ENCODE measurements at places on chromosomes 1 and 21.
A peak's percentile ranks its signal among the peaks of the same experiment; 100 is the strongest.

DNA sequence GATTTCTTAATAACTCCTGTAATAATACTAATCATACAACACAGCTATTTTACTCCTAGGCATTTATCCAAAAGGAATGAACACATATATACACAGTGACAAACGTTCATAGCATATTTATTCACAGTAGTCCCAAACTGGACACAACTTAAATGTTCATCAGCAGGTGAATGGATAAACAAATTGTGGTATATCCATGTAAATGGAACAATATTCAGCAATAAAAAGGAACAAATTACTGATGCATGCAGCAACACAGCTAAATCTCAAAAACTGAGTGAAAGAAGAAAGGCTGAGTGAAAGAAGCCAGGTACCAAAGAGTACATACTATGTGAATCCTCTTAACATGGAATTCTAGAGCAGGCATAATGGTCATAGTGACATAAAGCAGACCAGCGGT lies 242.7 kb upstream of the USP24 start:
- no peak for DNase-seq

- DNase-seq = no peak
Measured at GRCh38 chr1:105102371-105102770, 1352.7 kb downstream of the AMY1C start.

- DNase-seq = no peak
Measured at GRCh38 chr1:231665726-231666125, 39.1 kb downstream of the DISC1 start.

- DNase-seq = no peak
Measured at GRCh38 chr1:229597877-229598276, 28.0 kb downstream of the TAF5L start.

DNA sequence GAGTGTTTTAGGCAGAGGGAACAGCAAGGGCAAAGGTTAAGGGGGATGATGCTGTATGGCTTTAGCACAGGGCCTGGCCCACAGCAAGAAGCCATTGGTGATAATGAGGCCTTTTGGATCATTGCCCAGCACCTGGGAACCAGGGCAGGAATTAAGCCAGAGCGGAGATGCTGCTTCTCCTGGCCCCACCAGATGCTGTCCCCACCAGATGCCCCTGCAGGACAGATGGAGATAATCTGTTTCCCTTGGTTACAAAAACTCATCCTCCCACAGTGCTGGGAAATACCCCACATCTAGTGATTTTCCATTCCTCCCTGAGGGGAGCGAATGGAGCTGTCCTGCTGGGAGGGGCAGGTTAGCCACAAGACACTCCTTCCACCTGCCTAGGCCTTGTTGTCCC lies 18.8 kb downstream of the OPRD1 start:
- peak; percentile 31 for DNase-seq

GRCh38 chr1:87942165-87942564 lies 613.5 kb downstream of the LMO4 start:
- DNase-seq = no peak

GRCh38 chr21:45142469-45143308 lies 68.3 kb downstream of the ADARB1 start:
- no peak for DNase-seq

- no peak for DNase-seq
Measured at GRCh38 chr21:31484219-31484618, 140.2 kb upstream of the TIAM1 start.

DNA sequence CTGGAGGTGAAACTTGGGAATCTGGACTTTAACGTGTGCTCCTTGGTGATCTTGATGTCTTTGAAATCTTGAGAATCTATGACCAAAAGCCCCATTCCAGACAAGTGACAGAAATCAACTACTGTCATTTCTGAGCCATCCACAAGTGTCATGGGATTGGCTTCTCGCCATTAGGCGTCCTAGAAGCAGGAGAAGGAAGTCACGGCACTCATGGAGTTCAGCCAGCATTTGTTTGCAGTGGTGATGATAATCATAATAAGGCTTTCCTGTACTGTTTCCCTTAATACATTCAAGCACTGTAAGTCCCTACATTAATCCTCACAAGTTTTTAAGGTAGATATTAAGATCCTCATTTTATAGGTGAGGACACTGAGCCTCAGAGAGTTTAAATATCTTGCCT lies 11.9 kb downstream of the F5 start:
- DNase-seq = no peak

GRCh38 chr1:15245593-15246360 lies 1.2 kb upstream of the FHAD1 start:
- no peak for DNase-seq

DNA sequence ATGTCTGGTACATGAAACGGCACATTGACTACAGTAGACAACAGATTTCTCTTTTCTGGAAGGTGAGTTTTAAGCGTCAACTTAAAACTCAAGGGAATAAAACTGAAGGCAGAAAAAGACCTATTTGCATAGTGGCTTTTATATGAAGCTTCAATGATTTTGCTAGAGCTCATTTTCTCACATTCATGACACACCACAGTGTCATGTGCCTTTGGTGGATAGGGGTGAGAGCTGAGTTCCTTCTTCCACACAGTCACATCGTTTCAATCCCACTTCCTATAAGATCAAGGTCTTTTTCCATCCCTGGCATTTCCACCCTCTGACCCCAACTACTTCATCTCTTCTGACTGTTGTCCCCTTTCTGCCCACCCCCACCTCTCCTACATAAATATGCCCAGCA lies 31.0 kb downstream of the IL12RB2 start:
- no peak for DNase-seq

GRCh38 chr1:116682641-116683221 lies 15.2 kb upstream of the IGSF3 start:
- no peak for DNase-seq

DNA sequence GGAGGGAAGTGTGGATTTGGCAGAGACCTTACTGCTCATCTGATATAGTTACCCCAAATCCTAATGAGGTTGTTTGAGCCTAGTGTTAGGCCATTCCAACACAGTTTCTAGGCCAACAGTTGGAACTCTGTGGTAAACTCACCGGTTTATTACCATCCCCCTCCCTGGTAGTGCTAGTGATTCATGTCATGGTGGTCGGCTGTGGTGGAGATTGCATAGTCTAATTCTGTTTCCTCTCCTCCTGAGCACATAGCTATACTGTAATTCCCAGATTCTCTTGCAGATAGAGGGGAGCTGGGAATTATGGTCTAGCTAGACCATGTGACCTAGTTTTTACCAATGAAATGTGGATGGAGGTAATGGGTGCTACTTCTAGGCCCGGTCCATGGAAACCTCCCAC lies 123.7 kb upstream of the KIF26B start:
- no peak for DNase-seq

- DNase-seq = no peak
Measured at GRCh38 chr1:99603699-99604560, 42.0 kb upstream of the PALMD start.

DNA sequence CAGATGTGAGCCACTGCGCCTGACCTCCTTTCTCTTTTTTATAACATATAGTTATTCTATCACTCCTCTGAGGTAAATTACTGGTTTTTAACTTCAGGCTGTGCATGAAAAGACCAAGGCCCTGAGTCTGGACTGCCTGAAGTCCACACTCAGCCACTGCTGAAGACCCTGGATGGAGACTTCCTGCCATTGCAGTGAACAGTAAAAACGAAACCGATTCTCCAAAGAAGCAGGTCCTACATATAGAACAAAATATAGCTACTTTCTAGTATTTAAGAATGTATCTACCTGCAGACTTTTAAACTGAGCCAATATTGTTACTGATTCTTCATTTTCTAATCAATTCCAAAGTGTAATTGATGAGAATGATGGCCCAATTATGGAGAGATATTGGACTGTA lies 232.8 kb downstream of the CHRM3 start:
- DNase-seq = no peak

DNA sequence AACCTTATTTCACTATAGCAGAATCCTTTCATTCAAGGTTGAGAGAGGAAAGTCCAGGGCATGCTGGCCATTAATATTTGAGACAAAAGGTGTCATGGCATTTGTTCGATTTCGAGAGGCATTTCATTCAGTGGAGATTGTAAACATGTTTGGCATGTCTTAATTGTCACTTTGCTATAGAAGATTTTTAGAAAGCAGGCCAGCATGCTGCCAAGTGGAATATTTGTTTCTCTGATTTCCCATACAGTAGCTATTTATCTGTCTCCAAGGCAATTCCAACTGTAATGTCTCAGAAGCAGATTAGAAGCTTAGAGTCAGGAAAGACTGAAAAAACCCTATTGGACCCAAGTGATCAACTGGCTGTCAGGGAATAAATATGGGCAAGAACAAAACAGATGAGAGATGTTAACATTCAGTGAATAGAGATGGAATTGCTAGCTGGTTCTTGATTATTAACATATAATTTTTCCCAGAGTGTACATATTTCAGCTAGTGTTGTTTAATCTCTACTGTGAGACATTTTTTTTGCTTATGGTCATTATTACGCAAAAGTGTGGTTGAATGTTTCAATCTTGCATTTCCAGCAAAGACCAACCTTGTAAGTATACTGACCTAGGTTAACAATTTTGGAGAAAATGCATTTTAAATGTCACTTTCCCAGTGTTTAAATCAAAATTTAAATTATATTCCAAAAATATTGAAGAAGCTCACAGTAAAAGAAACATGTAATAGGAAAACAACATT lies 174.6 kb downstream of the KCNK2 start:
- DNase-seq = no peak

GRCh38 chr1:154324669-154325582 lies at the start of gene ATP8B2:
ATP8B2 (plus strand) TSS chr1:154325525; CDS start chr1:154328142, 2,617 bp downstream.
- DNase-seq = peak; percentile 77

DNA sequence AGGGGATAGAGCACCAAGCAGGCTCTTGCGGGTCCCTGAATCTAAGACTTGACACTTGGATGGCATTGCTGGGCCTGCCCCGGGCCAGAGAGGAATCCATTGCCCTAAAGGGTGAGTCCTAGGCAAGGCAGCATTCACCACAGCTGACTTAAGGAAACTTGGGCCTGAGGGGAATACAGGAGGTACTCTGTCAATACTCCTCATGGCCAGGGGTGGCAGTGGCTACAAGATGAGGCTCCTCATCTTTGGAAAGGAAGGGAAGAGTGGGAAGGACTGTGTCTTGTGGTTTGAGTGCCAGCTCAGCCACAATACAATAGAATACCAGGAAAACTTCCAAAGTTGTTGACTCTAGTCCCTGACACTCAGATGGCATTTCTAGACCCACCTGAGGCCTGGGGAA lies 5.1 kb downstream of the KRTAP22-1 start:
- no peak for DNase-seq

DNA sequence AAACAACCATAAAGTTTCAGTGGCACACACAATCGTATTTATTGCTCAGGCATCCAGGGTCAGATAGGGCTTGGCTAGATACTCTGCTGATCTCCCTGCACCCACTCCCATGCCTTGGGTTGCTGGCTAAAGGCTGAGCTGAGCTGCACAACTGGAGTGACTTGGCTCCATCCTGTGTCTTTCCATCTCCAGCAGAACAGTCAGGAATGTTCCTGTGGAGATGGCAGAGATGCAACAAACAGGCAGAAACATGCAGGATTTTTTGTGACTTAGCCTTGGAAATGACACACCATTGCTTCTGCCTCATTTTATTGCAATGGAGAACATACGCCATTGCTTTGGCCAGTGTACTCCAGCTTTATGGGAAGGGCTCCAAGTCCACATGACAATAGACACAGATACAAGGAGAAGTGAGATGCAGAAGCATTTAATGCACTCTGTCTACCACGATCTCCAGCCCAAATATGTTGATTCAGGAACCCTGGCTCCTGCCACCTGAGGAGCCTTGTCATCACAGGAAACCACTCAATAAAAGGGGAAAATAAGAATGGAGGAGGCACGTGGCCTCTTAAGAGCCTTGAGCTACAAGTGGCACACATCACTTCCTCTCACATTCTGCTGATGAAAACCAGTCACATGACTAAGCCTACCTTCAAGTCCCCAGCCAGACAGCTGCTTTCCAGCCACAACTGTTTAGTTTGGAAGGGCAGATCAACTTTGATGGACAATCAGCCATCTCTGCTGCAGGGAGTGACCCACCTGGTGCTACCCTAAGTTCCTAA lies 10.1 kb upstream of the GUCA2B start:
- peak; percentile 93 for DNase-seq

- no peak for DNase-seq
Measured at GRCh38 chr1:182802006-182802803, 12.6 kb downstream of the NPL start.

DNA sequence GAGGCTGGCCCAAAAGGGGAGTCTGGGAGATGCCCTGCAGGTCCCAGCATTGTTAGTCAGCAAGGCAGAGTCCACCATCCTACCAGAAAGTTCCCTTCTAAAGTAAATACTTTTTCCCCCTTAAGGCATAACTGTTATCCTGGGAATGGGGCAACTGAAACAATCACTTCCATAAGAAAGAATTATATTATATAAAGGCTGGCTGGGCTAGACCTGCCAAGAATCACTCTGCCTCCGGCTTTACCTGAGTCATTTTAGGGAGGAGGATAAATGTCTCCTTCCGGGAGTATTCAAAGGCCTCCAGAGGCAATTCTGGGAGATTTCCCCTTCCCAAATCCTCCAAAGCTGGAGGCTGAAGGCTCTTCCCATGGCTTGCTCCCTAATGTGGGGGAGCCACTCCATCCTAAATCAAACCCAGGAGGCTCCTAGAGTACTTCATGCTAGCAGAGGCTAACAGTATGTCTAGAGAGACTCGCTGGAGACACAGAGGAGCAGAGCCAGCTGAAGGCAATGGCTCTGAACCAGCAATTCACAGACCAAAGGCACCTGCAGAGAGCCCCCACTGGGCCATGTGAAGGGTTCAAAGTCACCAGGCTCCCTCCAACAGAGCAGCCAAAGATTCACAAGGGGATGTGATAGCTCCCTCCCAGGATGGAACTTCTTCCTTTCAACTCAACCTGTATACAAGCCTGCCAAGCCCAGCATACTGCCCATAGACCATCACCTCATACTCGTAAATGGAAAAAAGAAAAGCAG lies 116.0 kb downstream of the ASTN1 start:
- DNase-seq = no peak

DNA sequence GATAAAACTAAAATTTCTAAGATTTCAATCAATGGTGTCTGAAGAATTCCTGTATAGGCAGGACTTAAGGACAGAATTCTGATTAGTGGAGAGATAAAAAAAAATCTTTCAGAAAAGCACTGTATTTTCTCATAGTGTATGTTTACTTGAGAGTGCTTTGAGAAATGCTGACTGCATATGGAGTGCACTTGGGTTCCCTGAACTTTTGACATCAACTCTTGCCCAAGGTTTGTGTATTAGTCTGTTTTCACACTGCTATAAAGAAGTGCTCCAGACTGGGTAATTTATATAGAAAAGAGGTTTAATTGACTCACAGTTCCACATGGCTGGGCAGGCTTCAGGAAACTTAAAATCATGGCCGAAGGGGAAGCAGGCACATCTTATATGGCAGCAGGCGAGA lies 275.0 kb downstream of the LRRC40 start:
- DNase-seq = no peak

DNA sequence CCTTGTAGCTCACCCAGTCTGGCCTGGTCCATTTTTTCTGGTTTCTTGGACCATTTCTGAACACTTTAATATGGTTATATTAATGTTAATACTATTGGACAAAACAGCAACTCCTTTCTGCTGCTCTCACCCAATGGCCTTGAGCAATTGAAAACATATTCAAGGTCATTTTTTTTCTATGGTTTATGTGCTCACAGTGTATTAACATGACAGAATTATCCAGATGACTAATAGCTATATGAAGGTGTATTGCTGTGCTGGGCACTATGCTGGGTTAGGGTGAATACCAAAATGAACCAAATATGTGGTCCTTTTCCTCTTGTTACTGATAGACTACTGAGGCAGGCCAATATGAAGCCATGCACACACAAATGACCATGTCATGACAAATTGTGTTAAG lies 591.6 kb upstream of the PLXNA2 start:
- no peak for DNase-seq

GRCh38 chr21:31752967-31753366 lies 21.0 kb upstream of the SCAF4 start:
- DNase-seq = no peak

- DNase-seq = no peak
Measured at GRCh38 chr1:56630786-56631185, 14.3 kb upstream of the PRKAA2 start.

All from DMS153 (cell line).